Activated T-cell treated with anti-CD3 and anti-CD28 coated beads, Interleukin-2, amount 50 U/mL, for 48 hours (primary cell): ENCODE measurements at places on chromosomes 7 and 10.

- DNase-seq: no peak
Measured at GRCh38 chr7:101527844-101528667, 101.0 kb downstream of the MYL10 start.

GRCh38 chr7:90599038-90599437, 2.9 kb downstream of the CDK14 start:
- DNase-seq: no peak

DNA sequence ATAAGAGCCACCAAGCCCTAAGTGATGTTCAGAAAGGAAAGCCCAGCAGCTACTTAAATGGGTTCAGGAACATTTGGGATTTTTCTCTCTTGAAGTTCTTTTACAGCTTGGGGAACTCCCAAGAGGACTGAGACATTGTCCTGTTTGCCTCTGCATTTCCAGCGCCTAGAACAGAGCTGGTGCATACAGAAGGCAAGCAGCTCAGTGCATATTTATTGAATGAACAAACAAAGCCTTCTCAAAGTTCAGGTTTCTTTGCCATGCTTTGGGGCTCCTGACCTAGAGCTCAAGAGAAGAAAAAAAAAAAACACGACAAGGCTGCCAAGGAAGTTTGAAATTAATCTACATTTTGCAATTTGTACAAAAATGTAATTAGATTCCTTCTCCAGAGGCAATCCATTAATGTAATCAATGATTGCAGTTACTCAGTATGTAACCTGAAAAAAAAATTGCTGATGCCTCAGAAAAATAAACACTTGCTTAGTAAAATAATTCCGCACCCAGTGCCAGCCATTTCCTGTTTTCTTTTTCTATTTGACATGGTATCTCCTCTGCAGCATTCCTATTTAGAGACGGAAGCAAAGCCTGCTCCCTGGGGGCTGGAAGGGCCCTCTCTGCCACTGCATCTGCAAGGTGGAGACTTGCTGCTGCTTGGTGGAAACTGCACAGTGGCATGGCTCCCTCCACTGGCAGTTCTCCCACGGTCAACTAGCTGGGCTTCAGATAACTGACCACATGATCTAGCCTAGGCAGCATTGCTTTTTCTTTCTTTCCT, 157.3 kb downstream of the TMEM178B start:
- DNase-seq: no peak

GRCh38 chr7:55260676-55261385, 104.3 kb upstream of the LANCL2 start:
- no peak for DNase-seq

DNA sequence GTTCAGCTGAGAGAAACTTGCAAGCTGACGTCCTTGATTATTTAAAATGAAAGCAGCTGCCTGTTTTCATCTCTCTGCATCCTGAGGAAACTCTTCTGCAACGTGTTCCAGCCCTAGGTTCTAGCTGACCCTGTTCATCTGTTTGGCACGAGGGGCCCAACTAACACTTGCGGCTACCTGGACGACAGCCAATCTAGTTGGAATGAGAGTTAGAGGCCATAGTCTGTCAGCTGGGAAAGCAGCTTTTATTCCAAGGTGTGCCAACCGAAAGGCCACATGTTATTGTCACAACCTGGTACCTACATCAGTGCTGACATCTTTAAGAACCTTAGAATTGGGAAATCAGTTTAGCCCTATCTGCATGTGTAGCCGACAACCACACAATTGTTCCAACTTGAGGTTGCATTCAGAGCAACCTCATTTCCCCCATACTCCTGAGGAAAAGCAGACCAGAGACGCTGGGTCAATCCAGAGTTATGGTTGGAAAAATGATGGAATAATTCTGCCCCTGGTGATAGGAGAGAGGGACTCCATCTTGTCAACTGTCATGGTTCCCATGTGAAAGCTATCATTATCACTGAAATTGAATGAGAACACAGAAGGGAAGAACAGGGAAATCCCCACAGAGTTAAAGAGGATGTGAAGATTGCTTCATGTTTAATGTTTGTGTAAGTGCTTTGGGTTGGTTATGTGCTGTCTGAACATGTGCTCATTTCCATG, 121.6 kb downstream of the EGFR start:
- DNase-seq: no peak

- no peak for DNase-seq
Measured at GRCh38 chr7:28773423-28774145, 184.5 kb downstream of the TRIL start.

DNA sequence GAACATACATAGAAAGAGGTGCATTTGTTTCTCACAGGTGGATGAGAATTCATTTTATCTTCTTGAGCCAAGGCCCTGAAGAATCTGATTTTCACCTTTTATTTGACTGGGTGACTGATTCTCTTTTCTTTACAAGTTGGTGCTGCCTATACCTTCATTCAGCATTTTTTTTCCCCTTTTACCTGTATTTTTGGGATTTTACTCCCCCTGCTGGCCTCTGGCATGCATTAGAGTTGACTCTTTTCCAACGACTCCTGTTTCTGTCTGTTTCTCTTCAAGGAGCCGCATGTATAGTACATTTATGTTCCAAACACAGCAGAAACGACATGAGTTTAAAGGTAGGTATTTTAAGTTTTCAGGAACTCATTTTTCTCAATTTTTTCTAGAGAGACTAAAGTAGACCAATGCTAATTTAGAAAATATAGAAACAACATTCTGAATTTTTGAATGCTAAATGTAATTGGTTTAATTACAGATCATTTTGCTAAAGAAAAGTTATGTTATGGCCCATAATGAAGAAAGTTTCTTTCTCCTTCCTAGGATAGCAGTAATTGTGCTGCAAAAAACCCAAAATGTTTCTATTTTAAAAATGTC, 149.8 kb upstream of the HDAC9 start:
- DNase-seq: peak; percentile 36

GRCh38 chr10:109898666-109899355, 24.5 kb downstream of the XPNPEP1 start:
- DNase-seq: no peak

- DNase-seq: no peak
Measured at GRCh38 chr7:45578467-45578866, 4.3 kb downstream of the ADCY1 start.

DNA sequence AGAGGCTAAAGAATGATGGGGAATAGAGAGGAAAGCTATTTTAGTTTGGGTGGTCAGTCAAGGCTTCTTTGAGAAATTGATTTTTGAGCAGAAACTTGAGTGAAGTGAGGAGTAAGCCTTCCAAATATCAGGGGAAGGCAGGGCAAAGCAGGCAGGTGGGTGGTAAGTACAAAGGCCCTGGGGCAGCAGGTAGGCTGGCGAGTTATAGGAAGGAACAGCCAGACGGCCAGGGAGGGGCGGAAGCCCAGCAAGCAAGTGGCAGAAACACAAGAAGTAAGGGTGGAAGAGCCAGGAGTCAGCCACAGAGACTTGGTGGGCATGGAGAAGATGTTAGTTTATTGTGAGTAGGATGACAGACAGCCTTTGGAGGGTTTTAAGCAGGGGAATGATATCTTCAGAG, 34.9 kb downstream of the VWA2 start:
- no peak for DNase-seq

- DNase-seq: no peak
Measured at GRCh38 chr7:137674551-137675409, 172.0 kb downstream of the DGKI start.

DNA sequence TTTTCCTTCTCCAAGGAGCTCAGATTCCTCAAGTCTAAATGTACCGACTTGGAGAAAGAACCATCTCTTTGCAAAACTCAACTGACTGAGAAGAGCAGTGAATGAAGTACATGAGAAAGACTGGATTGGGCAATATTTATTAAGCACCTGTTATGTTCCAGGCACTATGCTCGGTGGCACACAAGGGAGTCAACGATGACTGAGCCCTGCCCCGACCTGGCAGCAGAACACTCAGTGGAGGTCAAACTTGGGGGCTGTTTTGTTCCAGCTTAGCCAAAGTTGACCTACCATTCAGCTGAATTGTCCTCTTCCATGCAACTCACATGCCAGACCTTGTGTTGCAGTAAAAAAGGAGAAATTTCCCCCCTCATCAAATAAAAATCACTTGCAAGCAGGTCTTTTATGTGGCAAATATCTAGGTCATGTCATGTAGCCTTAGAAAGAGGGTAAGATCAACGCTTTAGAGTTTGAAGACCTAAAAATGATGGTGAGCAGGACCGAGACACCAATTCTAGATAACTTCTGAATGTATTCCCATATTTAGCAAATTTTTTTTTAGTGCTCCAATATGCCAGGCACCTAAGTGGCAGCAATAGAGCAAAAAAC, 14.3 kb upstream of the XPNPEP1 start:
- no peak for DNase-seq

DNA sequence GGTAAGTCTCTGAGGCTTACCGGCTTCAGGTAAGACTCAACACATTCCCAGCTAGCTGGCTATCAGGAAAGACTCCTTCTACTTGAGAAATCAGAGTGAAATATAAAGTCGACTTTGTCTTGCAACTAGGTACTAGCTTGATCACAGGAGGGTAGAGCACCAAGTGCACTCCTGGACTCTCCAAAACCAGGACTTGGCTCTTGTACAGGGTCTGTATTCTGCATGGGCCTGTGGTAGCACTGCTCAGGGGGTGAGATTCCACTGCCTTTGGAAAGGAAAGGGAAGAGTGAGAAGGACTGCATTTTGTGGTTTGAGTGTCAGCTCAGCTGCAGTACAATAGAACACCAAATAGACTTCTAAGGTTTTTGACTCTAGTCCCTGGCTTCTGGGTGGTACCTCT, 19.4 kb downstream of the CYP2C8 start:
- no peak for DNase-seq

GRCh38 chr7:1225441-1226185, 7.1 kb upstream of the UNCX start:
- no peak for DNase-seq

DNA sequence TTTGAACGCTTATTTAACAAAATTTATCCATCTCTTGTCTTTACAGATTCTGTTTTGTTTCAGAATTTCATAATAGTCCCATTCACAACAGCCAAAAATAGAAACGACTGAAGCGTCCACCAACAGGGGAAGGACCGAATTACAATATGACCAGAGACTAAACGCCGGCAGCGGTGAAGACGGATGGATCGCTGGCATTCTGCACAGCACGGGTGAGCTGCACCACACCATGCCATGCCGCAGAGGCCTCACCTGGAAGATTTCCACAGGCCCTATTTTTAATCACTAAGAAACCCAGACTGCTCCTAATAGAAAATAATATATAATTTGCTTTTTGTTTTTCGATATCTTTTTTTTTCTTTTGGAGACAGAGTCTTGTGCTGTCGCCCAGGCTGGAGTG, 91.0 kb downstream of the ELFN1 start:
- DNase-seq: no peak

DNA sequence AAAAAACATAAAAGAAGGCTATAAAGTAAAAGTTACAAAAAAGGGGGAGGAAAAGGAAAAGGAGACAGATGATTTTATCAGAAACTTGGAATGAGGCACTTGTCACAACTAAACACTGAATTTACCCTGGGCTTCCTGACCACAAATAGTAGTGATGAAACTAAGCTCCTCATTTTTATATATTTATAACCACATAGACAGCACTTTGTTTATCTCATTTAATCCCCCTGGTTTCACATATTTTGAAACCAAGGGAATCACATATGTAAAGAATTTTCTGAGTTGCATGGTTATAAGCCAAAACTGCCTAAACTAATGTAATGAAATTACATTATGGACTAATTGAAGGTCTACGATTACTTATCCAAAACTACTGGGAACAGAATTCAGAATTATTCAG, 39.6 kb upstream of the MET start:
- no peak for DNase-seq

- DNase-seq: no peak
Measured at GRCh38 chr7:91945476-91945875, 4.8 kb downstream of the AKAP9 start.

DNA sequence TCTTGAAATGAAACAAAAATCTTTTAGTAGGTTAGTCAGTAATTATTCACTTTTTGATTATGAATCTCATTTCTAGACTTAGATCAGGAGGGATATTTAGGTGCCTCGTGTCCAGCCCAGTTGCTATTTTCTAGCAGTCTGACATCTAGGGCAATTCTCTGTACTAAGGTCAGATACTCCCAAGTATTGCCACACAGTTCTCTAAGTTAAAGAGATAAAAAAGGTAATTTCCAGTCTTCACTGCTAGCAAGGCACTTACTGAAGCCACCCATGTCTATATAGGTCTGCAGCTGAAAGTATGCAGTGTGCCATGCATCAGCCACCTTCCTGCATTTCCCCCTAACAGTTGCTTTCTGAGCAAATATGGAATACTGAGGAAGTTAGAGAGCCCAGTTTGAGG, 83.4 kb downstream of the PON1 start:
- DNase-seq: no peak

DNA sequence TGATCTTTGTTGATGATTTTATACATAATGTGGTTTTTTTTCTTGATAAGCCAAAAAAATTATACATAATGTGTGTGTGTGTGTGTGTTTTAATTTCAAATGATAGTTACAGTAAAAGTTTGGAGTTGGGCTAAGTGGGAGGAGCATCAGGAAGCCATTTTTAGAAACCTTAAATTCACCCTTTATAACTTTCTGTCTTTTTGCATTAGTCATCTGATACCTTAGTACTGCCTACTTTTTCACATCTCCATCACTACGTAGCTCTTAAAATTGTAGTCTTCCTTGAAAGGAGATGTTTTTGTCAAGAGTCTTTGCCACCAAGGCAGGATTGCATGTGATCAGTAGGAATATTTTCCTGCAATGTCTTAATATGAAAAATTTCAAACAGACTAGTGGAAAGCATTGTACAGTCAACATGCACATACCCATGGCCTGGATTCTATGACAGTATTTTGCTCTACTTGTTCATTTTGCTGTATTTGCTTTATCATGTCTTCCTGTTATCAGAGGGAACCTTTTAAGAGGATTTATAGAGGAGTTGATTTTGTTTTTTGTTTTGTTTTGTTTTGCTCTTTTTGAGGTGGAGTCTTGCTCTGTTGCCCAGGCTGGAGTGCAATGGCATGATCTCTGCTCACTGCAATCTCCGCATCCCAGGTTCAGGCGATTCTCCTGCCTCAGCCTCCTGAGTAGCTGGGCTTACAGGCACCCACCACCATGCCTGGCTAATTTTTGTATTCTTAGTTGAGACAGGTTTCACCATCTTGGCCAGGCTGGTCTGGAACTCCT, 67.3 kb downstream of the DAGLB start:
- no peak for DNase-seq

DNA sequence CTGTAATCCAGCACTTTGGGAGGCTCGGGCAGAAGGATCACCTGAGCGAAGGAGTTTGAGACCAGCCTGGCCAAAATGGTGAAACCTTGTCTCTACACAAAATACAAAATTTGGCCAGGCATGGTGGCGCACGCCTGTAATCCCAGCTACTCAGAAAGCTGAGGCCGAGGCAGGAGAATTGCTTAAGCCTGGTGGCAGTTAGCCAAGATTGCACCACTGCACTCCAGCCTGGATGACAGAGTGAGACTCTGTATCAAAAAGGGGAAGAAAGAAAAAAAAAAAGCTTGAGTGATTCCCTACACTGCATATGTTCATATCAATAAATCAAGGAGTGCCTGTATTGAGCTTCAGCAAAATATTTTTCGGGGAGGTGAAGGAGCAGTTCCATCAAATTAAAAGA, 45.8 kb upstream of the SRRM3 start:
- no peak for DNase-seq

GRCh38 chr10:27440478-27440877, 63.6 kb upstream of the RAB18 start:
- no peak for DNase-seq

GRCh38 chr10:122140461-122140902, 130.6 kb upstream of the BTBD16 start:
- DNase-seq: no peak
